ENCODE measurements at places on chromosomes 7 and 10.
A peak's percentile ranks its signal among the peaks of the same experiment; 100 is the strongest.

DNA sequence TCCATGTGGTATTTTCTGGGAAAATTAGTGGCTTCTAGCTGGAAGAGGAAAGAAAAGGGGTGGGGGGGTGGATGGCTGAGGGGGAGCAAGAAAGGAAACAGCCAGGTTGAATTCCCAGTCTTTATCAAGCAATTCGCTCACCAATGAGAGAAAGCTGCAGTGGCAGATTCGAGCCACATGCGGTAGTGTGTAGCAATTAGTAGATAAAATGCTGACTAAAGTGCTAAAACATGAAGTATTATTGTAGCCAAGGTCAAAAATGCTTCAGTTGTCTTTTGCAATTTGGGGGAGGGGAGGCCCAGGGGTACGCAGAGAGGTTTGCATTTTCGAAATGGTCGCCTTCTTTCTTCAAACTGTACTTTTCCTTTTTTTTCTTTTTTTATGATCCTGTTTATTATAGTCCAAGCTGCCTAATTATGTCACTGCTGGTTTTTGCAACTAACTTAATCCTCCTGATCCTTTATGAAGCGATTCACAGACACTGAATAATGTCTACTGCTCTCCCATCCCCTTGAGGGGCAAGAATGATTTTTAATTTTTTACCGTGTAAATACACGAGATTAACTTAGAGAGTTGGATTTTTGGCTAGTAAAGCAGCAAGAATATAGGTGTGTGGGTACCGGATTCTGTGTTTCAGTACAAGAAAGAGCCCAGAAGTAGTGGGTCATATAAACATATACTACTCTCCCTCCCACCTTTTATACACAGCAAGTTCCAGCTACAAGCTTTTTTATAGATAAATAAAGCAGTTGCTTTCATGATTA, 3.6 kb upstream of the ARID5B start:
- ATAC-seq = peak; percentile 27

GRCh38 chr10:102770108-102770482, 26.3 kb downstream of the WBP1L start:
- ATAC-seq = no peak

GRCh38 chr10:66625709-66626590, 299.9 kb upstream of the LRRTM3 start:
- no peak for ATAC-seq

DNA sequence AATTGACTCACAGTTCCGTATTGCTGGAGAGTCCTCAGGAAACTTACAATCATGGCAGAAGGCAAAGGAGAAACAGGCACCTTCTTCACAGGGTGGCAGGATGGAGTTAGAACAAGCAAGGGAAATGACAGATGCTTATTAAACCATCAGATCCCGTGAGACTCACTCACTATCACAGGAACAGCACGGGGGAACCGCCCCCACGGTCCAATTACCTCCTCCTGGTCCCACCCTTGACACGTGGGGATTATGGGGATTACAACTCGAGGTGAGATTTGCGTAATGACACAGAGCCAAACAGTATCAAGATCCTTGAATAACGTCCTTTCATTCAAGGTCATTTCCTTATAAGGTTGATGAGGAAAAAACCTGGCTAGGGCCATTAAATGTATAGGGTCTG, 176.6 kb downstream of the TPK1 start:
- no peak for ATAC-seq

DNA sequence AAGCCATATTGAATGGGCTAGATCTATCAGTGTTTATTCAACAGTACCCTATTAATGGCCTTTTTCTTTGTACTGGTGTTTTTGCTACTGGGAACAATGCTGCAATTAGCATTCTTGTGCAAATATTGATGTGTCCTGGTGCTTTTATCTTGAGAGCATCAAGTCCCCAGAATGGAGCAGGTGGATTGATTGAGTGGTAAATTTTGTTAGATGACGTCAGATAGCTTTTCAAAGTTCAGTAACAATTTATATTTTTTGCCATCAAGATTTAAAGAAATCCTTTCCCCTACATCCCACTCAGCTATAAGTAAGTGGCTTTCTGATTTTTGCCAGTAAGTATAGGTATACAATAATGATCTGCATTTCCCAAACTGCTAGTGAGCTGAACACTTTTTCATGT, 63.4 kb upstream of the SYPL1 start:
- no peak for ATAC-seq

DNA sequence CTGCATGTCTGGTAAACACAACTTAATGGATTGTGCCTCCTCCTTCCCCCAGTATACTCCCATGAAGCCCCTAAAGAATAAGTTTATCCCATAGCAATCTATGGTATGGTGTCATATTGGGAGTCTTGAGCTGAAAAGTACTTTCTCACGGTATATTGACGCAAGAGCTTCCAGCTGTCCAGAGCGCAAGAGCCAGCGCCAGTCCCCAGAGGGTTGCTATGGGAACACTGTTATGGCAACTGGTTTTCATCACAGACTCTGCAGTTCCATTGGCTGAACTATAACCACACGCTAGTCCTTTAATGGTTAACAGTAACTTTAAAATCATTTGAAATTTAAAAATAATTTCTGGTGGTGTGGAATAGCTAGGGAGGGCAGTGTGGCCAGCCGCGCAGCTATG, 46.9 kb downstream of the PRPF18 start:
- peak; percentile 15 for ATAC-seq

- no peak for ATAC-seq
Measured at GRCh38 chr7:127888411-127888810, 142.8 kb downstream of the LRRC4 start.

- no peak for ATAC-seq
Measured at GRCh38 chr10:113469796-113470195, 83.1 kb upstream of the HABP2 start.

GRCh38 chr10:49217645-49218044, 29.5 kb upstream of the TMEM273 start:
- no peak for ATAC-seq

DNA sequence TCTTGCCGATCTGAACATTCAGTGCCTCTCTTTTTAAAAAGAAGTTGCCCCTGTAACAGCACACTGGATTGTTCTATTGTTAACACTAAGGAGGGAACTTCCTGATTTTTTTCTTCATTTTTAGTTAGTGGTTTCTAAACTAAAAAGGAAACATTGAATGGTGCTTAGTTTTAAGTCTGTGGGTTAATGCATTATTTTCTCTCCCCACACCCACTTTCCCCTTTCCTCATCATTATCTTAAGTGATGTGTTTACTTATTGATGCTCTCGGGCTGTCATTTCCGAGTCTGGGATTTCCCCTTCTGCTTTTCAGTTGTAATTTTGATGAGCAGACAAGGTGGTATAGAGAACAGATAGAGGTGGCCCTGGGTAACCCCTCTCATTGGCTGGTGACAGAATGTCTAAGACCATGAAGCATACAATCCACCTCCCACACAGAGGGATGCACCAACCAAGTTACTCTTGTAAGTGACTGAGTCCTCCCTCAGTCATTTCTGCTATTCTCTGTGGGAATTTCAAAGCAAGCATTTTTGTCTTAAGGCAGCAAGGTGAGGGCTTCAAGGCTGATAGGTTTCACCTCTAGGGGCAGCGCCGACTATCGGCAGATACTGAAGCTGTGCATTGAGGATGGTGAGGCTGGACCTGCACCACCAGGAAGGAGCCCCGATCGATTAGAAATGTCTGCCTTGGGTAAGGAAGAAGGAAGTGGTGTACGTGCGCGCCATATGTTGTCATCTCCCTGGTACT, 49.5 kb downstream of the CHN2 start:
- ATAC-seq = no peak

GRCh38 chr7:149293946-149294633, 32.1 kb downstream of the ZNF783 start:
- no peak for ATAC-seq

GRCh38 chr10:74231375-74231774, 80.4 kb downstream of the ADK start:
- no peak for ATAC-seq
